ENCODE measurements at places on chromosomes 6 and 20. TPM values are rescaled to one million over a fixed set of nuclear protein-coding genes. Genes with fewer than 3 reads are reported as not detected.

Gene ANGPT4
- not detected for total RNA-seq

Gene ZNF335
- total RNA-seq: 24.6 TPM

Gene TRIM40
- not detected for total RNA-seq

Gene STMND1
- total RNA-seq: not detected

Gene MAD2L1BP
- 27.5 TPM for total RNA-seq

Gene CGA
- not detected for total RNA-seq

Gene OTOR
- not detected for total RNA-seq

Gene PGBD1
- total RNA-seq: 7.6 TPM

Gene SLC17A4
- total RNA-seq: not detected

DNA sequence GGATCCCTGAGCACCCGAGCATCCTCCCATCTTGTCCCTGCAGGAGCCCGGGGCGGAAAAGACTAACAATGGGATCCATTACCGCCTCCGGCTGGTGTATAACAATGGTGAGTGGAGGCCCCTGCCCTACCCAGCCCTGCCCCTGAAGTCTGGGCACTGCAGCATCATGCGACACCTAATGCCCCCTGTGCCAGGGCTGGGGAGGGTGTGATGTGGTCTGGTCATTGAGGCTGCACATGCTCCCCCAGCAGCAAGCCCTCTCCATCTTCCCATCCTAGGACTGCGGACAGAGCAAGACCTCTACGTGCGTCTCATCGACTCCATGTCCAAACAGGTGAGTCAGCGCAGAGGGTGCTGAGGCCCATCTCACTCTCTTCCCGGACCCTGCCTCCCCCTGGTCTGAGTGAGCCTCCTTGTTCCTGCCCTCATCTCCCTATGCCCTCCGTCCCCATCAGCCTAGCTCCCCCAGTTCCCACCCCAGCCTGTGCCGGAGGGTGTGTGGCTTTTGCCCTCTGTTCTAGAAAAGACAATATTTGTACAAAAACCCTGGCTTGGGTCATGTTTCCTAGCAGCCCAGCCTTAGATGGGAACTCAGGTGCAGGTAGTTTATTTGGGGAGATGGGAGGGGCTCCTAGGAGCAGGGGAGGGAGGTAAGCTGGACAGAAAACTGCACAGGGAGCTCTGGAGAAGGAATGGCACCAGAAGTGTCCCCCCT is 13.5 kb downstream of the EBF4 start:
- peaks cover 37% of the 10 kb centered on the region for H3K27me3 ChIP-seq
- no peak for DNase-seq
- H3K4me3 ChIP-seq: no peak overlapping the region
- no peaks in the 10 kb centered on the region for H3K36me3 ChIP-seq

DNA sequence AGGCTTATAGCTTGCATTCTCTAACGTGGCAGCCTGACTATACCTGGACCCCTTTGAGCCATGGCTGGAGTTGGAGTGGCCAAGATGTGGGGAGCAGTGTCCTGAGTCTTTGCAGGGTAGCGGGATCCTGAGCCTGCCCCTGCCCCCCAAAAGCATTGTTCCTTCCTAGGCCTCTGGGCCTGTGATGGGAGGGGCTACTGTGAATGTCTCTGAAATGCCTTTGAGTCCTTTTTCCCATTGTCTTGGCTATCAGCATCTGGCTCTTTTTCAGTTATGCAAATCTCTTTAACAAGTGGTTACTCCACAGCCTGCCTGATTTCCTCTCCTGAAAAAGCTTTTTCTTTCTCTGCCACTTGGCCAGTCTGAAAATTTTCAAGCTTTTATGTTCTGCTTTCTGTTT is 17.0 kb upstream of the PRL start:
- H3K36me3 ChIP-seq: peaks cover 14% of the 10 kb centered on the region
- DNase-seq: no peak
- H3K27me3 ChIP-seq: no peaks in the 10 kb centered on the region
- no peak overlapping the region for H3K4me3 ChIP-seq

DNA sequence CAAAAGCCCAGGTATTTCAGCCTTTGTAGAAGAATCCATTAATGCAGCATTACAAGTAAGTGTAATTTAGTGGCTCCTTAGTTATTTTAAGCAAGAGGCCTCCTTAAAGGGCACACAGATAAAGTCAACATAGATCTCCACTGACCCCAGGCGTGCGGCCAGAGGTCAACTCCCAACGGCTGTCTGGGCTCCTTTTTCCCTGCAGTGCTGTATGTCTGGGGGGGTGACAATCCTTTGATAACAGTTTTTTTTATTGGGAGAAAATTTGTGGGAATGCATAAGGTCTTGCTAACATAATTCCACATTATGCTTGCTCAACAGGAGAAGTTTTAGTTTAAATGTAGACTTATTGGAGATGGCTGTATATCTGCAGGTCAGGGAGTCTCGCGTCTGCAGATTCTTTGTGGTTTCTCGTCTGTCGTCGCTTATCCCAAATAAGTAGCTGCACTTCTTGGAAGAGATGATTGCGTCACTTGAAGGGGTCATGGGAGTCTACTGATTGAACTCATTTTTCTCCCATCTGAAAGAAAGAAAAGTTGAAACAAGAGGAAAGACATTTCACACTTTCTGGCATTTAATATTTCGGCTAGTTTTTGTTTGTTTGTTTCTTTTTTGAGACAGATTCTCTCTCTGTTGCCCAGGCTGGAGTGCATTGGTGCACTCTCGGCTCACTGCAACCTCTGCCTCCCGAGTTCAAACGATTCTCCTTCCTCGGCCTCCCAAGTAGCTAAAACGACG is 151.7 kb upstream of the AKAP12 start:
- H3K4me3 ChIP-seq: no peak overlapping the region
- peaks cover 13% of the 10 kb centered on the region for H3K36me3 ChIP-seq
- H3K27me3 ChIP-seq: no peaks in the 10 kb centered on the region
- peak overlapping the region; percentile 32 for H3K27ac ChIP-seq
- DNase-seq: no peak
- peaks cover 38% of the 10 kb centered on the region for H3K4me1 ChIP-seq

GRCh38 chr6:31558631-31559500 is 11.5 kb downstream of the NFKBIL1 start:
- H3K4me1 ChIP-seq: peaks cover 25% of the 10 kb centered on the region
- H3K27ac ChIP-seq: peak overlapping the region; percentile 72
- DNase-seq: no peak
- peaks cover 35% of the 10 kb centered on the region for H3K36me3 ChIP-seq
- H3K27me3 ChIP-seq: no peaks in the 10 kb centered on the region

- no peaks in the 10 kb centered on the region for H3K4me1 ChIP-seq
- H3K27ac ChIP-seq: no peak overlapping the region
- H3K4me3 ChIP-seq: no peak overlapping the region
Observed at GRCh38 chr6:138833816-138834539, 38.1 kb downstream of the ECT2L start.

DNA sequence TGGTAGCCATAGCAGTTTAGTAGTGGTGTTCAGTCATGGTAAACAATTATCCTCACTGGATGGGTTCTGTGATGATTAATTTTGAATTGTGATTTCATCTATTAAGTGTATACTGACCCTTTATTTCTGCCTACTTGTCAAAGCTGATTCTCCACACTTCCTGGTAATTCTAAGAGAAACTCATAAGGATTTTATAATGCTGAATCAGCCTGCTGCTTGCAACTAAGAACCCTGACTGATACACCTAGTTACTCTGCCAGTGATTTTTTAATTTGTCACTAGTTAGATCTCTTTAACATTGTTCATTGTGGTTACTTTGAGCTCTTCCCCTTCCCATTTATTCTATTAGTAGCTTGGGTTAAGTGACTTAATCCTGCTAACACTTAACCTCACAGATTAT is 8.6 kb downstream of the CDC40 start:
- H3K4me3 ChIP-seq: no peak overlapping the region
- no peaks in the 10 kb centered on the region for H3K27me3 ChIP-seq
- no peak overlapping the region for H3K27ac ChIP-seq
- H3K36me3 ChIP-seq: peaks cover 4% of the 10 kb centered on the region
- H3K4me1 ChIP-seq: peaks cover 6% of the 10 kb centered on the region

GRCh38 chr6:143941852-143942627 is 66.0 kb downstream of the PLAGL1 start:
- no peak overlapping the region for H3K27ac ChIP-seq
- DNase-seq: no peak
- no peaks in the 10 kb centered on the region for H3K27me3 ChIP-seq
- H3K36me3 ChIP-seq: peaks cover 18% of the 10 kb centered on the region
- no peak overlapping the region for H3K4me3 ChIP-seq
- no peaks in the 10 kb centered on the region for H3K4me1 ChIP-seq

GRCh38 chr6:136947037-136947436 is 24.9 kb downstream of the SLC35D3 start:
- H3K4me3 ChIP-seq: no peak overlapping the region
- no peak overlapping the region for H3K27ac ChIP-seq
- no peaks in the 10 kb centered on the region for H3K4me1 ChIP-seq
- H3K36me3 ChIP-seq: no peaks in the 10 kb centered on the region

DNA sequence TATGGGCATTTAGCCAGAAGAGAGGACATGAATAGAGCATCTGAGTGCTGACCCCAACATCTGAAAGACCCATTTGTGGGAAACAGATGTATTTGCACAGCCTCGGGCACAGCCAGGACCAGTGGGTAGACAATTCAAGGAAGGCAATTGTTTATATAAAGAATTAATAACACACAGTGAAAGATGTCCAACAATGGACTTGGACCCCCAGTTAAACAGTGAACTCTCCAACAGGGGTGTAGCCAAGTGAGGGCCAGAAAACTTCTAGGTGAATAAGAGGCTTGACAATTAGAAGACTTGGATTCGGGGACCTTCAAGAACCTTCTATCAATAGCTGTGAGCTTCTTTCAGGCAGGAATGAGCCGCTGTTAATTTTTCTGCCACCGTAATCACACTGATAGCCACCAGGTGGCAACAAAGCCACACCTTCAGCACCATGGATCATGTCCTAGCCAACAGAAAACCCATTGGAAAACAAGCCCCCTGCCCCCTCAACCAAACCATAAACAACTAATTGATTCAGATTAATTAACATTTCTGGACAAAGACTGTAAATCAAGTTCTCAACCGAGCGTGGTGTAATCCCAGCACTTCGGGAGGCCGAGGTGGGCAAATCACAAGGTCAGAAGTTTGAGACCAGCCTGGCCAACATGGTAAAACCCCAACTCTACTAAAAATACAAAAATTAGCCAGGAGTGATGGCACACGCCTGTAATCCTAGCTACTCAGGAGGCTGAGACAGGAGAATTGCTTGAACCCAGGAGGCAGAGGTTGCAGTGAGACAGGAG is 8.8 kb upstream of the SRSF6 start:
- no peak overlapping the region for H3K27ac ChIP-seq
- no peak for DNase-seq
- H3K4me3 ChIP-seq: no peak overlapping the region
- H3K36me3 ChIP-seq: no peaks in the 10 kb centered on the region

DNA sequence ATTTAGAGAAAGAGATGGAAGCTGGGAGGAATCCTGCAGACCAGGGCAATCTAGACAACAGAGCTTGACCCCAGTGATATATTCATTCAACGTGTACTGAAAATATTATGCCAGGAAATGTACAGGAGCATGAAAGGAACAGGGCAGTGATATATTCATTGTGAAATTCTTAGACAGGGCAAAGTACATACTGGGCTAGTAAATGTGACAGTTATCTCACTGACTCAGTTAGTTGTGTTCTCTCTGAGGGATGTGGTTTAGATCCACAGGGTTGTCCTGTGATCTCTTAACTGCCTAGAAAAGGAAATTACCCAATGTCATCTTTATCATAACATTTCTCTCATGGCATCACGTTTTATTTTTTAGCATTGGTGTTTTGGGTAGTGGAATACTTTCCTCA is 891.3 kb downstream of the EYS start:
- H3K4me3 ChIP-seq: no peak overlapping the region
- DNase-seq: no peak
- H3K36me3 ChIP-seq: no peaks in the 10 kb centered on the region
- H3K27ac ChIP-seq: no peak overlapping the region
- no peaks in the 10 kb centered on the region for H3K4me1 ChIP-seq

- H3K36me3 ChIP-seq: no peaks in the 10 kb centered on the region
- H3K27me3 ChIP-seq: no peaks in the 10 kb centered on the region
- H3K4me1 ChIP-seq: no peaks in the 10 kb centered on the region
Observed at GRCh38 chr6:169957351-169957963, 206.0 kb downstream of the ERMARD start.

DNA sequence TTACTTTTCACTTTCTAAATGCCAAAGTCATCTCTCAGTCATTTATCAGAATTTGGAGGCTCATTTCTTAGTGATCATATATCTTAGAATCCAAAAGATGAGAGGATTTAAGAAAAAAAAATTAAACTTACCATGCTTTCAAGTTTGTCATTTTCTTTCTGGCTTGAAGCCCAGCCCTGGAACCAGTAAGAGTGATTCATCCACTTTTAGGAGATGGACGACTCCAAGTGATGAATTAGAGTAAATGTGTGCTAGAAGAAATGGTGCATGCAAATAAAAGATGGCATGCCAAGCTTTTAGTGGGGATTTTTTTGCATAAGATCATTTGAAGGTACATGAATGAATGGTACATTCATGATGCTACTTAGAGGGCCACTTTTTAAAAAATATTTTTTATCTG is 20.1 kb downstream of the PLCB1 start:
- H3K4me1 ChIP-seq: peaks cover 91% of the 10 kb centered on the region
- no peaks in the 10 kb centered on the region for H3K27me3 ChIP-seq
- peaks cover 2% of the 10 kb centered on the region for H3K36me3 ChIP-seq
- H3K4me3 ChIP-seq: no peak overlapping the region
- H3K27ac ChIP-seq: peak overlapping the region; percentile 53
